Fibroblast of the aortic adventitia (primary cell): ENCODE measurements at places on chromosomes 11 and 22.

DNA sequence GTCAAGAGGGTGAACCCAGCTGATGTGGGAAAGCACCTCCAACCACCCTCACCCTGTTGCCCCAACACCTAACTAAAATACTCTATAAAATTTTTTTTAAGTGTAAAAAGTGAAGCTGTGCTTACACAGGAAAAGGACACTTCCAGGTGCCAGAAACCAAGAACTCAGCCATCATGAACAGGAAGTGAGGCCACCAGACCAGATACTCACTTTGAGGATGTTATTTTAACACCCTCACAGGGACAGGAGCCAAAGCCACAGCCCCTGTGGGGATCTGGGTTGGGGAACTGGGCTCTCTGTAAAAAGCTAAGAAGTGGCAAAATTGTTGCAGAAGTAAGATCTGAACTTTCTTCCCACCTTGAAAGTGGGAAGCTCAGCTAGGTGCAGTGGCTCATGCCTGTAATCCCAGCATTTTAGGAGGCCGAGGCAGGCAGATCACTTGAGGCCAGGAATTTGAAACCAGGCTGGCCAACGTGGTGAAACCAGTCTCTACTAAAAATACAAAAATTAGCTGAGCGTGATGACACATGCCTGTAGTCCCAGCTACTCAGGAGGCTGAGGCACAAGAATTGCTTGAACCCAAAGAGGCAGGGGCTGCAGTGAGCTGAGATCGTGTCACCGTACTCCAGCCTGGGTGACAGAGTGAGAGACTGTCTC lies 3.8 kb downstream of the RSPH14 start:
- no peak for DNase-seq

- DNase-seq = no peak
These were observed 7.3 kb downstream of the PDGFB start for GRCh38 chr22:39237318-39238100.

- no peak for DNase-seq
These were observed 1022.2 kb downstream of the BRD1 start for GRCh38 chr22:48805516-48805915.

DNA sequence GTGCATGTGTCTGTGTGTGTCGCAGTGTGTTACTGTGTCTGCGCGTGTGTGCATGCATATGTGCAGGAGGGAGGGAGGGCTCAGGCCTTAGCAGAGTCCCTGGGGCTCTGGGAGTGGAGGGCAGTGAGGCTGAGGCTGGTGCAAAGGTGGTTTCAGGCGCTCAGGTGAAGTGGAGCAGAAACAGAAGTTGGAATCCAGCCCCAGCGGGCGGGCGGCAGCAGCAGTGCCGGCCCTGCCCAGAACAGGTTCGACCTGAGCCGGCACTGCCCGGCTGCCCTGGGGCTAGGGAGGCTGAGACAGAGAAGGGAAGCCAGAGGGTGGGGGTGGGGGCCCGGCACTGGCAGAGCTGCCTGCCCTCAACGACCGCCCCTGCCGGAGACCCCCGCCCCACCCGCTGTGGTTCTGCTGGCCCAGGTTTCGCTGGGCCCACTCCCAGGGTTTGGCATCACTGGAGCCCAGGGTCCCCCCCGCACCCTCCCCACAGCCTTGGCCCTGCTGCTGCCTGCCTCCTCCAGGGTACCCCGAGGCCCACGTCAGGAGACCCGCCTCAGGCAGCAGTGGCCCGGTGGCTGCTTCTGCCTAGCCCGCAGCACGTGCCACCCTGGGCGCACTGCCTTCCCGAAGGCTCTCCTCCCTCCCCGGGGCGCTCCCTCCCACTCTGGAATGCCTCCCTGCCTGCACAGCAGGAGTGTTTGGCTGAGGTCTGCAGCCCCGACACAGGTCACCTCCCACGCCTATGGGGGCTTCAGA lies 13.3 kb downstream of the ASCL2 start:
- DNase-seq = no peak

DNA sequence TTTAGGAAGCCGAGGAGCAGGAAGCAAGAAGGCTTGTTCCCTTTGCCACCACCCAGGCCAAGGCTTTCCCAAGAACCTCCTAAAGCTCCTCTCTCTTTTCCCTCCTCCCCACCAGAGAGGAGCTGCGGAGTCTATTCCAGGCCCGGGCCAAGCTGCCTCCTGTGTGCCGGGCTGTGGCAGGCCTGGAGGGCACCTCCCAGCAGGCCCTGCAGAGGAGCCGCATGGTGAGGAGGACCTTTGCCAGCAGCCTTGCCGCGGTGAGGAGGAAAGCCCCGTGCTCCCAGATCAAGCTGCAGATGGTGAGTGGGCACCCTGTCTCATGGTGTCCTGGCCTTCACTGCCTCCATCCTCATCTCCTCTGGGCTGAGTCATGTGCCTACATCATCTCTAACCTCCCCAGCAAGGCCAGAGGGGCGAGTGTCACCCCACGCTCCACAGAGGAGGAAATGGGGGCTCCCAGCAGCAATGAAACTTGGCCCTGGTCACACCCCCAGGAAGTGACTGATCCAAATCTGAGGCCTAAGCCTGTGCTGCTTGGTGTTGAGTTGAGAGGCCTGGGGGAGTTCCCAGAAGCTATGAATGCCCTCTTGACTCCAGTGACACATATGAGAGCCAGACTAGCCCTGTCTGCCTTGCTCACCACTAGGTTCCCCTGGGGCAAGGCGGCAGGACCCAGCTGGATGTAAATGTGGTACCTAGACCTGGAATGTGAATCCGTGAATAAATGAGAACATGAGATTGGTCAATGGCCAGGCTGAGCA lies 104.2 kb downstream of the MYO18B start:
- no peak for DNase-seq

DNA sequence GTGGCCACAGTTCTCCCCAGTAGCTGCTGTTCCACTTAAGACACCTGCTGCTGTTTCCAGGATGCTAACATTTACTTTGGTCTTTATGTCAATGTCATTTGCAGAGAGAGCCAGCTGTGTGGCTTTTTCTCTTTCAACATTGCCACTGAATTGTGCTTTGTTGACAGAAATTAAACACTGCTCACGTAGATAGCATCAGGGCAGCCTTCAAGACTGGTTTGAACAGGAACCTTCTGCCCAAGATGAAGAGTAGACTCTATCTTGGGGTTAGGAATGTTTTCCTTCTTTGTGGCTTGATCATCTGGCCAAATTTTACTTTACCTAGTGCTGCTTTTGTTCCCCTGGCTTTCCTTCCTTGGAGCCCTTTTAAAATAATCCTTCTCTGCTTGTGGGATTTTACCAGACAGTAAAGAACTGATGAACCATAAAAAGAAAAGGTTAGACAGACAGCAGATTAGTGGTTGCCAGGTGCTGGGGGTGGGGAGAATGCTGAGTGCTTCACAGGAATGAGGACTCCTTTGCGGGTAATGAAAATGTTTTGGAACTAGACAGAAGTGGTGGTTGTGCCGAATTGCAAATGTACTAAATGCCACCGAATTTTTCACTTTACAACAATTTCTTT lies 22.7 kb upstream of the XBP1 start:
- DNase-seq = no peak

- DNase-seq = peak; percentile 69
These were observed 6.3 kb upstream of the SYNGR1 start for GRCh38 chr22:39343259-39344045.

DNA sequence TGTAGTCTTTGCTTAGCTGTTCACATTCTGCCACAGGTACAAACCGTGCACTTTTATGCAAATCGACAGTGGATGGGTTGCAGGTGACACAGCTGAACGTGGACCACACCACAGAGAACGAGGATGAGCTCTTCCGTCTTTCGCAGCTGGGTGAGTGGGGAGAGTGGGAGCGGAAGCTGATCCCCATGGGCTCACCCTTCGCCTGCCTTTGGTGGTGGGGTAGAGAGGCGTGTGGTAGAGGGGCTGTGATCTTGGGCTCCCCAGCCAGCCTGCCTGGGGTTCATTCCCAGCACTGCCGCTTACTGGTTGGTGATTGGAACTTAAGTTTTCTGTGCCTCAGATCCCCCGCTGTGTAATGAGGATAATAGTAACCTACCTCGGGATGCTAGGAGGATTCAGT lies 19.1 kb downstream of the TAB1 start:
- DNase-seq = no peak

- no peak for DNase-seq
These were observed 37.4 kb downstream of the PDGFB start for GRCh38 chr22:39207141-39208012.

GRCh38 chr22:49240016-49240380 lies 587.7 kb downstream of the BRD1 start:
- DNase-seq = no peak

DNA sequence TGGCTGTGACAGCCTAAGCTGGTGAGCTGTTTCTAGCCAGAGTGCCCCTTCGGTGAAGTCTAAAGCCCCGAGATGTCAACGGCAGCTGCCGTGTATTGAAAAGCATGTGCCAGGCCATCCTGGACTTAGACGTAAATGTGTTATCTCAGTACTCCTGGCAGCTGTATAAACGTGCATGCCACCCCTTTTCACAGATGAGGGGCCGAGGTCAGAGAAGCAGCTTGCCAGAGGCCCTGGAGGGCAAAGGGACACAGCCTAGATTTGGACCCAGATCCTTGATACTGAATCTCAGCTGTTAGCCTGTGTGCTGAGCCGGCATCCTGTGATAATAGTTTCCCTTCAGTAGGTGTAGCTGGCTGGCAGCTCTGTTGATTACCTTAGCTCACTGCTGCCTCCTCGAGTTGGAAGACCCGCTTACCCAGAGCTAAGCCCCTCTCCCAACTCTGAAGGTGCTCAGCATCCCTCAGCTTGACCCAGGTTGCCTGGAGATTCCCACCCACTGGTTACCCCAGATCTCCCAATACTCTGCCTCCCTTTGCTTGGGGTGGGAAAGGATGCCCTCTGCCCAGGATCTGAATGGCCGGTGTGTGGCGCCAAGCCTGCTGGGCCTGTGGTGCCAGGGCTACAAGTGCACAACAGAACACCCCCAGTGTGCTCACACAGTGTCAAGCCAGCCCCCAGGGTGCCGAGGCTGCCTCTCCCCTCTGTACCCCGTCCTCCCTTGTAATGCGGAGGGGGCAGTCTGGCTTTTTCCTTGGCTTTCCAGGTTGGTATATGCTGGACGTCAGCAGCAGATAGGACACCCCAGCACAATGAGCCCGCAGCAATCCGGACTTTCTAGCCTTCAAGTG lies 59.8 kb upstream of the WNT7B start:
- DNase-seq = no peak

GRCh38 chr11:121213362-121213893 lies 79.1 kb upstream of the SC5D start:
- DNase-seq = no peak

GRCh38 chr11:121341609-121342008 lies 49.0 kb downstream of the SC5D start:
- DNase-seq = no peak

DNA sequence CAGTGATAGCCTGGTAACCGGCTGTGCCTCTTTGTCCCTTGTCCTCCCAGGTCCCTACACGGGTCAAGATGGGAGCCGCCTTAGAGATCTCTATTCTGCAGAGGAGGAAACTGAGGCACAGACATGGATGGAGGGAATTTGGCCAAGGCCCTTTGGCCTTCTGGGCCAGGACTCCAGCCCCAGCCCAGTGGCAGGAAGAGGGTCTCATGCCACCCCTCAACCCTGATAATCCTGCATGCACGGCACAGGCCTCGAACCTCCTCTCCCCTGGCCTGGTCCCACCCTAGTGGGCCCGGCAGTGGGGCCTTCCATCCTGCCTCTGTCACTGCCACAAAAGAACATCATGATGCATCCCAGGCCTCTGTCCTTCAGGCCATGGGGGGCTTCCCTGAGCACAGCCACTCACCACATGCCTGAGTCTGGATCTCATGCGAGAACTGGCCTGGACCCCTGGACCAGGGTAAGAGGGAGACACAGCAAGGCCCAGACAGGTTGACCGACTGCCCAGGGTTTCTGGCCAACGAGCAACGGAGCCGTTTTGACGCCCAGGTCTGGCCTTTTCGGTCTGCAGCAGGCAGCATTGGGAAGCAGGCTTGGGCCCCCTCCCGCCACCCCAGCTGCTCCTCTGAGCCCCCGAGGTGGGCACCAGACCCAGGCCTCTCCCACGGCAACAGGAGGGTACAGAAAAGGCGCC lies 6.5 kb downstream of the LINC01488 start:
- DNase-seq = no peak

- peak; percentile 4 for DNase-seq
These were observed 116.8 kb downstream of the MED15 start for GRCh38 chr22:20624161-20624616.

DNA sequence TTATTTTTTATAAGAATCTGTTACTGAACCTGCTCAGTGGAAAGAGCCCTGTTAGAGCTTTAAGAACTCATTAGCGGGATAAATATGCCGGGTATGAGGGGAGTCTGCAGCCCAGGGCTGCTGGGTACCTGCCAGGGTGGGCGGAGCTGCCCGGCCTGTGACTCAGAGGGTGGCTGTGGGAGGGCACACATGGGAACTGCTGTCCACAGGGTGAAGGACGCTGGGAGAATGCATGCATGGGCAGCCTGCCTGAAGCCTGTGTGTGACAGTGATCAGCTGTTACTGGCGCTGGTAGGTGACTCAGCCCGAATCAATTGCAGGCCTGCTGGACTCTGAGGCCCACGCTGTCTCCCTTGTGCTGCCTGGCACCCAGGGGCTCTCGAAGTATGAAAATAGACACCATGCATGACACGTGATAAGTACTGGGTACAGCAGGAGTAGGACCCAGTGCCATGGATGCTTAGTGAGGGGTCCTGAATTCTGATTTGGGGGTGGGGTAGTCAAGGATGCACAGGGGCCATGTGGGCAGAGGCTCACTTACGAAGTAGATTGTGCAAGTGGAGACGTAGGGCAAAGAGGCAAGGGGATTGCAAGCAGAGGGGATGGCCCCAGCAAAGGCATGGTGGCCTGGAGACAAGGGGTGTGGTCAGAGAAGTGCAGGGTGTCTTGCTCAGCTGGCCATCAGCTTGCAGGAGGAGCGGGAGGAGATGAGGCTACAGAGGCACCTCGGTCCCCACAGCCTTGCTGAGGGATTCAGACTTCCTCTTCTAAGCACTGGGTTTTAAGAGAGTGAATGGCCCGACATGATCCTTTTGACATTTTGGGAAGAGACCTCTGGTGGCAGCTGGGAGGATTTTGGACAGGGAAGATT lies 36.5 kb downstream of the GRIK4 start:
- DNase-seq = peak; percentile 90

DNA sequence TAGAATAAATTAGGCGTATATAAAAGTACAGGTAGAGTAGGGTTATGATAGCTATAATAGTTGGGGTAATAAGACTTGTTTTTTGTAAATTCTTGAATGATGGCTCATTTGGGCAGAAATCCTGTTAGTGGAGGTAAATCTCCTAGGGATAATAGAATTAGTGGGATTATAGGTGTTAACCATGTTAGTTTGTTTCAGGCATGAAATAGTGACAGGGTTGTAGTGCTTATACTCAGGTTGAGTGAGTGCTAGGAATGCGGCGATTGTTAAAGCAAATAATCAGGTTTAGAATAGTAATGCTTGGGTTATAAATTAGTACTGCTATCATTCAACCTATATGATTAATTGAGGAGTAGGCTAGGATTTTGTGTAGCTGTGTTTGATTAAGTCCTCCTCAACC lies 297.1 kb downstream of the DYNC2H1 start:
- no peak for DNase-seq

DNA sequence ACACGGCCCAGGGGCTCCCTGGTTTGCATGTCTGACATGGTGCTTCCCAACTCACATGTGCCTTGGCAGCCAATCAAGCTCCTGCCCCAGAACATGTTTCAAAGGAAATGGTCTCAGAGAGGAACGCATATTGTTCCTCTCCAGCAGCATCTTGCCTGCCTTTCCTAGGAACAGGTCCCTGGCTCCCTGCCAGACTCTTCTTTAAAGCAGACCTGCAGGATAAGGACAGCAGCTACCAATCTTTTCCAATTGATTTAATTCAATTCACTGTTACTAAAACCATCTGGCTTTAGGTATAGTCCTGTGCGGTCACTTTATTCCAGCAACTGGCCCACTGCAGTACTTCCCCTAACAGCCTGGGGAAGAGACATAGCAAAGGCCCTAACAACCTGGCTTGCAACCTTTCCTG lies 79.9 kb downstream of the AMBRA1 start:
- peak; percentile 43 for DNase-seq
